ENCODE measurements at places on chromosomes 5 and 9. TPM values are rescaled to one million over a fixed set of nuclear protein-coding genes. Genes with fewer than 3 reads are reported as not detected.

Gene ARSK
- 3.9 TPM for total RNA-seq

Gene SPINK4
- not detected for total RNA-seq

Gene GHR
- 76.6 TPM for total RNA-seq

Gene PLAC8L1
- not detected for total RNA-seq

Gene SAXO1
- total RNA-seq = not detected

Gene PIP5K1B
- total RNA-seq = 0.30 TPM

Gene UNC13B
- total RNA-seq = 21.4 TPM

Gene ANKRD31
- total RNA-seq = not detected

Gene SLC28A3
- total RNA-seq = 0.10 TPM

Gene PCDHGB6
- 2.3 TPM for total RNA-seq

Gene RFX3
- total RNA-seq = 2.6 TPM

Gene CAMK4
- 2.7 TPM for total RNA-seq

Gene NR2F1-AS1
- total RNA-seq = 1.8 TPM

Gene ANXA6
- total RNA-seq = 232 TPM

Gene CAVIN4
- 0.13 TPM for total RNA-seq

Gene ZFR
- 18.2 TPM for total RNA-seq

Gene PROB1
- 0.75 TPM for total RNA-seq

Gene C9orf43
- 0.96 TPM for total RNA-seq

Gene FABP6
- not detected for total RNA-seq

Gene SLC4A9
- total RNA-seq = 0.10 TPM

Gene LRRC19
- total RNA-seq = 0.55 TPM

Gene TPM2
- total RNA-seq = 6.6 TPM

Gene PHYHD1
- total RNA-seq = 70.8 TPM

Gene OR5C1
- total RNA-seq = not detected

Gene LHX3
- not detected for total RNA-seq

Gene MZB1
- total RNA-seq = 0.96 TPM

Gene WWC1
- total RNA-seq = 11.2 TPM

Gene FAM219A
- 5.9 TPM for total RNA-seq

Gene IGFBPL1
- total RNA-seq = not detected

All from left lobe of liver (tissue), 2 donors.